ENCODE measurements at places on chromosomes 5 and 9.

- no peak for DNase-seq
Measured at GRCh38 chr9:4507306-4508130, 17.2 kb downstream of the SLC1A1 start.

GRCh38 chr5:171288066-171288465, 21.0 kb upstream of the TLX3 start:
- no peak for DNase-seq

- no peak for DNase-seq
Measured at GRCh38 chr9:133844398-133844784, 106.2 kb upstream of the SARDH start.

DNA sequence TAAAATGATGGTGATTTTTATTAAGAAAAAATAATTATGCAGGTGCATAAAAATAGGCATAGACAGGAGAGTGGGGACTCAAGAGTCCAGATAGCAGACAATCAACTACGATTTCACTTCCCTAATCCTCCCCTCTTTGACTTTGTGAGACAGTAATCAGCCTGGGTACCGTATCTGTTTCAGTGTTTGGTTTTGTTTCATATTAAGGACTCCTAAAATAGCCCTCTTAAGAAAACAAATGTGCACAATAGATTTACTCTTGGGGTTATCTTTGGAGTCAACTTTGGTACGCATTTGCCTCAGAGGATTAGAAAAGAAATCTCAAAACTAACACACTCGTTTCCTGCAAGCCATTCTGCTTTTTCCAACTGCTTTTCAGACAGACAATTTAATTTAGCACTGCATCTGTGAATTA, 96.3 kb downstream of the ZNF608 start:
- DNase-seq: no peak

DNA sequence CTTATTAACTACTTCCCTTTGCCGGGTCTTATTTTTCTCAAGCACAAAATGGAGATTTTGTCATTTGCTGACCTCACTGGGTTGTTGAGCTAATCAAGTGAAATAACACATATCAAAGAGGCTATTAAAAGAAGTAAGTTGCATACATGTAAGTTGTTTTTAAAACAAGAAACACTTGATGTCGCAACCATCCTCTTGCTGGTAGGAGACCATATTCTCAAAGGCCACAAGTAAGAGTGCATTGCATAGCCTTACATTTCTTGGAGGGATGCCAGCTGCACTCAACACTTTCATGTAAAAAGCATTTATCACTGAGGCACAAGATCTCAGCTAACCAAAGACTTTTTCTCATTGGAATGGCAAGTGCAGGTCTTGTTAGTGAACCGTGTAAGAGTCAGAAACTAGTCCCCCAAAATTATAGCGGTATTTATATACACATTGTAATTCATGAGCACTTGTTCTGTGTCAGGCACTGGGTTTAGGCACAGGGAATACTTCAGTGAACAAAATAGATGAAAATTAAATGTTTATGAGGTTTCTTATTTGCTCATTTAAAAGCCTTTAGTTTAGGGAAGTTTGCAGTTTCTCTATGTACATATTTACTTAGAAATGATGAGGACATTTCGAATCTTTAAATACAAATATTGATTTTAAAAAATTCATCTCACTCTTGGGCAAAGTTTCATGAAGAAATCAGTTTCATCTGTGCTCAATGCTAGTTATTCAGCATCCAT, 72.0 kb downstream of the ZFAND5 start:
- DNase-seq: no peak

- no peak for DNase-seq
Measured at GRCh38 chr9:95360866-95361265, 43.4 kb upstream of the FANCC start.

DNA sequence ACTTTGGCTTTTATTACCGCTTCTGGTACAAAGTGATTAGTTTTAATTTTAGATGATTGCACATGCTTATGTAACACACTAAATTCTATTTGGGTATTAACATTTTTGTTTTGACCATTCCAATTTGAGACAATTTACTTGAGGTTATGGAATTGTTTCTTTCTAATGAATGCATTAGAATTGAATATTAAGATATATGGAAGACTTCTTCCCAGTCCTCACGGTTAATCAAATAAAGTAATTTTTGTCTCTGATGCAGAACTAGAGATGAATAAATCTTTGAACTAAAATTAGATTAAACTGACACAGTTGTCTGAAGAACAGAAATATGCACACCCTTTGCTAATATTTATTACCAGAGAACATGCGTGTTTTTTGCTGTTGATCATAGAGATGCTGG, 127.1 kb upstream of the FBXL17 start:
- no peak for DNase-seq

DNA sequence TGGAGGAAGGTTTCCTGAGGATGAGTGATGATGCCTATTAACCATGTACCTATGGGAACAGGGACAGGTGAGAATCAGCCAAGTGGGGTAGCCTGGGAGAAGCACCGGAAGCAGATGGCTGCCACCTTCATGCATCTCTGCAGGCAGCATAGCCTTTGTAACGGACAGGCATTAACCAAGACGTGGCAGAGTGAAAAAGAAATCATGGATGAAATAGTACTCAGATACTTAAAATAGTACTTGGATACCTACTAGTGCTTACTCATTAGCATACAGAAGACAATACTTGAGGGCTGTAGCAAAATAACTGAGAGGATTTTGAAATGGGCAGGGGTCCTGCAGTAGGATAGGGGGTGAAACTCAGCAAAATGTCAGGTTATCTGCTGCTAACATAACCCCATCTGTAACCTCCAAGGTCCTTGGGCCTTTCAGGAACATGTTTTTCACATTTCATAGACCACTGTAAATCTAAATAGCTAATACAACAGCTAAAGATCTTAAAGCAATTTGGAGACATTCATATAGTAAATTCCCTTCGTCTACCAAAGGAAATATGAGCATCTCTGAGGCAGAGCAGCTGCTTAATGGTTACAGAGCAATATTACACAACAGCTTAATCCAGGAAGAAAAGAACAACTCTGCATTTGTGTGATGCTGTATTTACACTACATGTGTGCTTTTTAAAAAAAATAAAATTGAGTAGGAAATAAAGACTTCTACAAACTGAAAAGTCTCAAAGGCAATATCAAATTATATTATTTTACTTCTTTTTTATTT, 154.3 kb downstream of the NFIB start:
- DNase-seq: no peak

DNA sequence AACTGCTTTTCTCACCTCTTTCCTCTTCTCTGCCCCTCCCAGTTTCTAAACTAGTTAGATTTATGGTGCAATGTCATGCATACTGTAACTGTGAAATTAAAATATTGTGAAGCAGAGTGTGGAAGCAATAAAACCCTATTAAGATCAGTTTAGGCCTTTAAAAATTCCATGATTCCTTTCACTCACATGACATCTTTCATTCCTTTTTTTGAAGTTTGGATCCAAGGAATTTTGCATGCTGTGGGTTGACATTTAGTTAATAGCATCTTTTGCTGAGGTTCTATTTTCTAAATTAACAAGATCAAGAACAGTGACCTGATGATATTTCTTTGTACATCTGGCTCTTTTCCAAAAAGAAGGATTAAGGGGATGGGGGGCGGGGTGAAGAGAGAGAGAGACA, 13.7 kb downstream of the FOXD1 start:
- DNase-seq: no peak

- DNase-seq: peak; percentile 9
Measured at GRCh38 chr9:85258823-85259370, 482.9 kb downstream of the AGTPBP1 start.

- no peak for DNase-seq
Measured at GRCh38 chr5:181283347-181283746, 22.4 kb upstream of the TRIM52 start.

DNA sequence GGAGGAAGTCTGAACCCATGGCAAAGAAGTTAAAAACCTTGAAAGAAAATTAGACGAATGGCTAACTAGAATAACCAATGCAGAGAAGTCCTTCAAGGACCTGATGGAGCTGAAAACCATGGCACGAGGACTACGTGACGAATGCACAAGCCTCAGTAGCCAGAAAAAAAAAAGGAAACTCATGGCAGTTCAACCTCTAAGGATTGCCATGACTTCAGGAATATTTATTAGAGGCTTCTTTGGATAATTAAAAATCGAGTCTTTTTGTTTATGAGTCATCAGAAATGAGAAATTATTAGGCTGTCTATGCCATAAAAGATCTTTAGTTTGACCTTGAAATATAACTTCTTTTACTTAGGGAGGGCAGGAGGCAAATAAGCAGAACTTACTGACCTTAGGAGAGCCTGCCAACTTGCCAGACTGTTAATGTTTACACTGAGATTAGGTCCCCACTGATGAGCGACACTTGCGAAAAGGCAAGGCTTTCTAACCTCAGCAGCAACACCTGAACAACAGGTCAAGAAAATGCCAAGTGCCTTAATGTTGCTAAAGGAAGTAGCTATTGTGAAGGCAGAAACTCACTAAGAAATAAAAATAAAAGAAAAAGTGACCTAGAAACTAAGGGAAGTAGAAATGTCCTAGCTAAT, 55.2 kb upstream of the TUSC1 start:
- DNase-seq: no peak

GRCh38 chr5:62977661-62978060, 399.0 kb downstream of the LRRC70 start:
- no peak for DNase-seq

DNA sequence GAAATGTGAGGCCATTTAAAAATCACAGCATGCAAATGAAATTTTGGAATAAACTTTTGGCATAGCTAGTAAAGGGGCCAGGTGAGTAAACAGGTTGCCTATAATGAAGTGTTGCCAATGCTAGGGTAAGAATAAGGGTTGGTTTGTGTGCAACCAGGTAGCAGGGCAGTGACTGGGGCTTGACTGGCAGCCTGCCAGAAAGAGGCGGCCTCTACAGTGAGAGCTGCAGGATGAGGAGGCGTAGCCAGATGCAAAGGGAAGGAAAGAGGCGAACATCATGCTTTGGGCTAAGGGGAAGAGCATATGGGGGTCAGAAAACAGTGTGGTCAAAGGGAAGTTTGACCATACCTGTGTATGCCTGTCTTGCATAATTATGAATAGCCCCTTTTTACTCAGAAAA, 70.6 kb downstream of the MAST4 start:
- DNase-seq: no peak

GRCh38 chr5:140324041-140324600, 21.2 kb upstream of the PFDN1 start:
- no peak for DNase-seq

DNA sequence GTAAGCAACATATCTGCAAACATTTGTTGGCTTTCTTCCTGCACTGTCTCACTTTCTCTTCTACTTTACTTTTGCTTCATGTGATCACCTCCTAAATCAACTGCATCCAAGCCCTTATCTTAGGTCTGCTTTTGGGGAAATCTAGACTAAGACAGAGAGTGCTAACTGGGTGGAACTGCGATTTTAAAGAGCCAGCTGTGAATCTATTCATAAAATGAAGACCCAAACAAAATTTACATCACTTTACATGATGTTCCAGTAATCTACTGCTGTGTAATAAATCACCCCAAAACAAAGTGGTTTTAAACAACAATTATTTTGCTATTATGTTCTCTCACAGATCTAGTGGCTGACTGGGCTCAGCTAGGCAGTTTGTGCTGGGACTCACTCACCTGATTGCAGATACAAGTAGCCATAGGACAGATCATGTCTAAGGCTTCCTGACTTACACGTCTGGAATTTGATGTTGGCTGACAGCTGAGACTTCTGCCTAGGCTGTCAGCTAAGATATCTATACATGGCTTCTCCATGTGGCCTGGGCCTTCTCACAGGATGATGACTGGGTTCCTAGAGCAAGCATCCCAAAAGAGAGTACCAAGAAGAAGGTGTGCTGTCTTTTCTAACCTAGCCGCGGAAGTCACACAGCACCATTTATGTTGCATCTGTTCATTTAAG, 145.1 kb upstream of the TBCA start:
- no peak for DNase-seq

GRCh38 chr5:87844449-87844848, 424.2 kb downstream of the TMEM161B start:
- DNase-seq: no peak

- no peak for DNase-seq
Measured at GRCh38 chr9:76608575-76609273, 149.7 kb downstream of the GCNT1 start.

DNA sequence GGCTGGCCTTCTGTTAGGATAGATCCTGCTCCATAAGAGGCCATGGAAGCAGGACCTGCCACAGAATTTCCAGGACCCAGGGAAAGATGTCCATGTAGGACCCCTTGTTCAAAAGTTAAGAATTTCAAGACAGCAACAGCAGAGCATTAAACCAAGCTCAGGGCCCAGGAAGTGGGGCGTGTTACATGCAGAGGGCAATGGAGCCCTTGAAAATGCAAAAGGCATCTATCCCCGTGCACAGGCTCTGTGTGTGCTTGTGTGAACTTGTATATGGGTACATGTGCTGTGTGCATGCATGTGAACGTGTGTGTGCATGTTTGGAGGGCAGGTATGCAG, 14.4 kb upstream of the NKD2 start:
- no peak for DNase-seq

- DNase-seq: no peak
Measured at GRCh38 chr5:148751025-148751424, 75.4 kb upstream of the ADRB2 start.

DNA sequence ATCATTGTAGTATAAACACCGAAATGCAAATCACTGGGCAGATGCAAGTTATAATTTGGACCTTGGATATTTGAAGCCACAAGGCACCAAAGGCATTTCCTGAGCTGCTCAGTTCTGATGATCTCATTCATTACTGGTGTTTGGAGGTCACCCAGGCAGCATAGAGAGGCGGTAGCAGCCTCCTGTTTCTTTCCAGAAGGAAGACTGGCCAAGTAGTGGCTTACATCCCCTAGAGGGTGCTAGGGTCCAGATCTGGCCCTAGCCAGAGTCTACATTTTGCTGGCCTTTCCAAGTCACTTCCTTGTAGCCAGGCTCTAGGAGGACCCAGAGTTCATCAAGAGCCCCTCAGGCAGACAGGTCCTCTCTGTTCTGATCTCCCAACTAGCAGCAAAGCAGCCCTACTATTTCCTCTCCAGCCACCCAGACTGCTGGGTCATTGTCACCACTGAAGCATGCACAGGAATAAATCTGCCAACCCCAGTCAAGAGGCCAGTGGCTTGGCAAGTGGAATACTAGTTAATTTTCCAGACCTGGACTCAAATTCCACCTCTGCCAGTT, 33.4 kb upstream of the TTC1 start:
- no peak for DNase-seq

DNA sequence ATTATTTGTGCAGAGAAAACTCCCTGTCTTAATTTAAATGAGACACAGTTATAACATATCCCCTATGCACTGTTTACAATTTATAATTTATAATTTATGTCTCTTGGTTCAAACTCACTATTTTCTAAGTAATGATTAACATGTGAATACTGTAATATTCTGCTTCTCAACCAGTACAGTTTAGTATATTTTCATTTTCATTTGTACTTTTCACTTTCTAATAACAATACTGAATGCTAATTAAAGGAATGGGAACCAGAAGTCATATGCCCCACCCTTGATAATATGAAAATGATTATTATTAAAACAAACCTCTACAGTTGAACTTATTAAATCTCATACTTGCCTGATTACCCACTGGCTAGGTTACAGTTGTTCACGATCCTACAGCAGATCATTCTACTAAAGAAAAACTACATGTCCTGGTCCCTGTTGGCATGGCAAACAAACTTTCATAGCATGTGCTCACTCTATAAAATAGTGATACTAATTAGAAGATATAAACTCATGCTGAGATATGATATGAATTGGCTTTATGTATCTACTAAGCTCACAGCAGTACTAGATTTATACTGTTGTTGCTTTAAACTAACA, 66.4 kb downstream of the POU5F2 start:
- no peak for DNase-seq
